ENCODE measurements at places on chromosomes 12 and 14.

- no peak for DNase-seq
- H3K4me3 ChIP-seq: no peak overlapping the region
- peaks cover 2% of the 10 kb centered on the region for H3K4me1 ChIP-seq
- H3K36me3 ChIP-seq: peaks cover 1% of the 10 kb centered on the region
- H3K27ac ChIP-seq: no peak overlapping the region
Measured at GRCh38 chr14:104442631-104443390, 136.8 kb upstream of the C14orf180 start.

DNA sequence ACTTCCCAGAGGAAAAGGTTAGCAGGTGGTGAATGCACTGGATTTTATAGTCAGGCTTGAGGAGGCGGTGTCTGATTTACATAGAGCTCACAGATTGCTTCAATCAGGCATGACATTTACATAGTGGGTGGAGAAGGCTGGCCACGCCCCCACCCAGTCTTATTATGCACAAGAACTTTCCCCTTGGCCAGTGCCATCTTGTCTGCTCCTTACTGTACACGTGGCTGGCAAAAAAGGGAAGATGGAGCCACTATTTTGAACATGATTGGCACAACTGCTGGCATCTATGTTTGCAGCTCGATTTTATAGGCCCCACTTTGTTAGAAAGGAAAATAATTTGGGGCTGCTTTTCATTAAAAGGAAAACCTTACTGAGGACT is 10.9 kb upstream of the LGMN start:
- no peak overlapping the region for H3K27ac ChIP-seq
- no peaks in the 10 kb centered on the region for H3K27me3 ChIP-seq
- no peak for DNase-seq
- peaks cover 12% of the 10 kb centered on the region for H3K4me1 ChIP-seq
- H3K4me3 ChIP-seq: no peak overlapping the region

- DNase-seq: no peak
- H3K36me3 ChIP-seq: no peaks in the 10 kb centered on the region
- H3K4me1 ChIP-seq: no peaks in the 10 kb centered on the region
- H3K27me3 ChIP-seq: peaks cover 8% of the 10 kb centered on the region
- no peak overlapping the region for H3K27ac ChIP-seq
- H3K4me3 ChIP-seq: no peak overlapping the region
Measured at GRCh38 chr12:15152456-15152855, 68.8 kb downstream of the RERG start.

DNA sequence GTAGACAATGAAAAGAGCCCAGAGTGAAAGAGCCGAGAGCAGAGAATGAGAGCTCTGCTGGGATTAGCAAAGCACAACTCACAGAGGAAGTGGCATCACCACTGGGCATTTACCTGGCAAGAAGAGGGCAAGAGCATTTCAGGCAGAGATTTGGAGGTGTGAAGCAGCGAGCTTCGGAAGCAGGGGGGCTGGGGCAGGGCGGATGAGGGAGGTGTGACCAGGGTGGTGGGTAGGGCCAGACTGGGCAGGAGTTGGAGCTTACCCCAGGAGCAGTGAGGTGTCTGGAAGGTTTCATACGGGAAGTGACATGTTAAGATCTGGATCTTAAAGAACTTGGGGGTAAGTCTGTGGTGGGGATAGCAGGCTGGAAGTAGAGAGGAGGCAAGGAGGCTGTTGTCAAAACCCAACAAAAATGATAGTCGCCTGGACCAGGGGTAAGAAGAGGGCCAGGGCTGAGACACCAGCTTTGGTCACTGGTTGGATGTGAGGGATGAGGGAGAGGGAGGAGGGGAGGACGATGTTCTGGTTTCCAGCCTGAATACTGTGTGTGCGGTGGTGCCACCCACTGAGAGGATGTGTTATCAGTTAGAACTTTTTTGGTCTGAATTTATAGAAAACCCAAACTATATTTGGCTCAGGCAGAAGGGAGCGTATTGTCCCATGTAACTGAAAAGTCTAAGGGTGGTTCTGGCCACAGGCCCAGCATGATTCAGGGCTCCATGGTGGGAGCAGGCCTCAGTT is 5.2 kb downstream of the SMIM41 start:
- no peaks in the 10 kb centered on the region for H3K36me3 ChIP-seq
- H3K4me1 ChIP-seq: peaks cover 10% of the 10 kb centered on the region
- H3K4me3 ChIP-seq: no peak overlapping the region
- H3K27ac ChIP-seq: no peak overlapping the region
- H3K27me3 ChIP-seq: peaks cover 14% of the 10 kb centered on the region

- H3K27me3 ChIP-seq: no peaks in the 10 kb centered on the region
- H3K36me3 ChIP-seq: no peaks in the 10 kb centered on the region
- no peak overlapping the region for H3K27ac ChIP-seq
- H3K4me3 ChIP-seq: no peak overlapping the region
- H3K4me1 ChIP-seq: no peaks in the 10 kb centered on the region
Measured at GRCh38 chr12:46005823-46006222, 15.4 kb upstream of the SCAF11 start.

Data from activated naive CD4-positive, alpha-beta T cell treated with anti-CD3 and anti-CD28 coated beads for 36 hours (primary cell).